NCI-H2171 (cell line): ENCODE measurements at places on chromosomes 12 and 14.

DNA sequence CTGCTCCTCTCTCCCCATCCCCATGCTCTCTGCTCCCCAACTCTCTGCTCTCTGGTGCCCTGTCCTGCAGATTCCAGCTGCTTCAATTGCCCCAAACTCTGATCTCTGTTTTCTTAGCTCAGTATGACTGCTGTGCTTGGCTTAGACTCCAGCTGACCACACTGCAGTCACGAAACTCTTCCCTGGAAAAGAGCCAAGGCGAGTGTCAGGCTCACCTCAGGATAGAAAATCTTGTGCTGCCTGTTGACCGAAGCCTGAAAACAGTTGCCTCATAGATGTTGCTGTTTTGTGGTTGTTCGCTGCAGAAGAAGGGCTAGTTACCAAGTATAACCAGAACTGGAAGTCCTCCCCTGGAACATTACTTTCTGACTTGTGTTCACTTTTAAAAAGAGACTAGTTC, 6.7 kb upstream of the STON2 start:
- DNase-seq = no peak

DNA sequence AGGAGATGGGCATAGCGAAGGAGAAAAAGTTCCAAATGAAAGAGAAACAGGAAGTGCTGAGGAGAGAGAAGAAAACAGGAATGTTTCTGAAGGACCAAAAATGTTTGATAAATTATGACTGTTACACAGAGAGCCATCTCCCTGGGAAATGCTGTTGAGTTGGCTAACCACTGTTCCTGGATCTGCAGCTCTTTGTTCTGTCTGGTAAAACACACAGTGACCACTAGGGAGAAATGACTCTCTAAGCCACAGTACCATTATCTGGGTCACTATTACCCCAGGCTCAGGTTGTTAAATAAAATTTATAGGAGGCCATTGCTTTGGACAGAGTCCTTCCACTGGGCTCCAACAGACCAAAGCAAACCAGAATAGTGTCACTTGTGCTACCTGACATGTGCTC, 219.3 kb downstream of the CRADD start:
- no peak for DNase-seq

GRCh38 chr12:9364224-9365176, 156.3 kb upstream of the PZP start:
- no peak for DNase-seq

GRCh38 chr12:124699909-124700308, 132.5 kb upstream of the NCOR2 start:
- DNase-seq = no peak

DNA sequence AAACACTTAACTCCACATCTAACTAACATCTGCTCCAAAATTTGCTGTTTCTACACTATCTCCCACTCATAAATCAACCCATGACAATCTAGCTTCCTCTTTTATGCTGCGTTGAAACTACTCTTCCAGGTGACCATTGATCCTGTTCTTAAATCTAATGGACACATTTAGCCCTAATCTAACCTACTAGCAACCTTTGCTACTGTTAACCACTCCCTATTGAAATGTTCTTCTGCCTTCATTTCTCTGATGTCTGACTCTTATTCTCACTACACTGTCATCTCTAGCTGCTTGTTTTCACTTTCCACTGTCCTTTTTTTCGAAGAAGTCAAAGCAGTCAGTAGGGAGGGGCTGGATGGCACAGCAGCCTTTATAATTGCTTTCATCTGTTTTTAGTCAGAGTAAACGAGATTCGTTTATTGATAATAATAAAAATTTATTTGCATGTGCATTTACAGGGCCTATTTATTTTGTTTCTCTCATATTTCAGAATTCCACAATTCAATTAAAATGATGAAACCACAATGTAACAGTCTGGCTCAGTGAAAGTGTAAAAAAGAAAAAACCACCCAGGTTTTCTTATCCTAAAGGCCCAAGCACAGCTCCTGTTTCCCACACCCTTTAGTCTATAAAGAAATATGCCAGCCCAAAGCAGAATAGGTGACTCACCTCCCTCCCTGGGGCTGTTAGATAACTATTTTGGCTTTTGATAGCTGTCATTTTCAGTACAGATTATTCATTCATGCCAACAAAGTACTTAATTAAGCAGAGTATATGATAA, 44.9 kb downstream of the ATP2B1 start:
- no peak for DNase-seq

DNA sequence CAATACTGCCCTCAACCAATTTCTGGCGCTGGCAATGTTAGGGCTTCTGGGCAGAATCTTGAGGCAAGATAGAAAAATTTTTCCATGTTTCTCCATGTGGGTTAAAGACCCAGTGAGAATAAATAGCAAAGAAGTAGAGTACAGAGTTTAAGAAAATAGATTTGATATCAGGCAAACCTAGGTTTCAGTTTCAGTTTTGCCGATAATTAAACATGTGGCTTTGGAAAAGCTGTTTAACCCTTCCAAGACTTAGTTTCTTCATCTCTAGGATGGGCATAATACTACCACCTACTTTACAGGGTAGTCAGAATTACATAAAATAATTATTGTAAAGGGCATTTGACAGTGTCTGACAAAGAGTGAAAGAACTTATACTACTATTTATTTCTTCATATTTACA, 360.4 kb downstream of the PCNX1 start:
- no peak for DNase-seq

GRCh38 chr12:40672741-40673271, 19.4 kb upstream of the CNTN1 start:
- no peak for DNase-seq

GRCh38 chr12:99287136-99287535, 360.4 kb upstream of the GARIN6 start:
- DNase-seq = no peak

GRCh38 chr12:2229661-2230539, 177.1 kb downstream of the CACNA1C start:
- DNase-seq = no peak

- DNase-seq = peak; percentile 67
Measured at GRCh38 chr14:89417465-89418225, 612 bp upstream of the FOXN3 start.

GRCh38 chr12:54020591-54021405, 7.4 kb upstream of the HOXC6 start:
- DNase-seq = no peak

DNA sequence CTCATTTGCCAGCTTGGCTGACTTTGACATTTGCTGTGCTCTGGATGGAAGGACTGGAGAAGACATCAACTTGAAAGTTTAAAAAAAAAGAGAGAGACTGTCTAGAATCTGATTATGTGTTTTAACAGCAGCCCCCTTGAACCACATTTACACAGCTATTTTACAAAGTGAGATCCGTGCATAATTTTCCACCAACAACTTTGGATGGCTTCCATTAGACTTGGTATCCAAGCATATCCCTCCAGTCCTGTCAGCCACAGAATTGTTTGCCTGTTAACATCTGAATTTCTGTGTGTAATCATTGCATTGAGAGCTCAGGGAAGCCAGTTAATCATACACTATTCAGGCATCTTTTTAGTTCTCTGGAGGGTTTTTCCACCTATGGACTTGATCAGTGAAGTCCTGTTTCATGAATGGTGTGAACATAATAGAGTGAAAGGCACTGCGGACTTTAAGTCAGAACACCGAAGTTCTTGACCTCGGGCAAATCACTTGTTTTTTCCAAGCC, 93.7 kb downstream of the SAMD4A start:
- no peak for DNase-seq

- no peak for DNase-seq
Measured at GRCh38 chr14:100861937-100862247, 36.0 kb downstream of the MEG3 start.

GRCh38 chr14:76113691-76114090, 38.0 kb upstream of the GPATCH2L start:
- DNase-seq = no peak

GRCh38 chr12:99985129-99985570, 414 bp upstream of the ANKS1B start:
- no peak for DNase-seq

GRCh38 chr14:64119980-64120379, 174.2 kb downstream of the ESR2 start:
- DNase-seq = no peak

DNA sequence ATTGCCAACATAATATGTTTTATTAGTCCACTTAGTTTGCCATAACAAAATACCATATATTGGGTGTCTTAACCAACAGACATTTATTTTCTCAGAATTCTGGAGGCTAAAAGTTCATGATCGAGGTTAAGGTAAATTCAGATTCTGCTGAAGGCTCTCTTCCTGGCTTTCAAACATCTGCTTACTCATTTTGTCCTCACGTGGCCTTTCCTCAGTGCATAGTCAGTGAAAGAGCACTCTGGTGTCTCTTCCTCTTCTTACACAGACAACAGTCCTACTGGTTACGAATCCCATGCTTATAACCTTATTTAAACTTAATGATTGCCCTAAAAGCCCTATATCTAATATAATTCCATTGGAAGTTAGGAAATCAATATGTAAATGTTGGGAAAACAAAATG, 479.7 kb downstream of the FSCB start:
- DNase-seq = no peak

DNA sequence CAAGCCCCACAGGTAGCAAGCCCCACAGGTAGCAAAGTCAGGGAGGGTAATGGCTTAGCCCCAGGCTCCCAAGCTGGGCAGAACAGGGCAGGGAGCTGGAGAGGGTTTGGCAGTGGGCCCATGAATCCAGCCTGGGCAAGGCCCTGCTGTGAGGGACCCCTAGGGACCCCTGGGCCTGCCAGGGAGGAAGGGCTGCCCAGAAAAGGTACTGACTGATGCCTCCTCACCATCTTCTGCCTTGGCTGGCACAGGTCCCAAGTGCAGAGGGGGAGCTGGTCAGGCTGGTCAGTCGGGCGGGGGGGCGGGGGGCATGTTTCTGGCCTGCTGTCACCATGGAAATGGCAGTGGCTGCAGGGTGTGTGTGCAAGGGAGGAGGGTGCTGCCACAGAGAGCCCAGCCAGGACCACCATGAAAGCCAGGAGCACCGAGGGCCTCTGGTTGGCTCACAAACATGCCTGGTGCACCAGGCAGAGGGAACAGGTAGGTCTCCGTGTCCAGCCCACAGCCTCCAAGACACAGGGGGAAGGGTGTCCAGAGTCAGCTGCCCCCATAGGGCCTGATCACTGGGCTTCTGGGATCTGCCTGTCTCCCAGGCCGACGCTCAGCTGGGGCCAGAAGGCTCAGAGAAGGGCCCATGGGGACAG, 1.5 kb upstream of the CRIP2 start:
- peak; percentile 30 for DNase-seq

DNA sequence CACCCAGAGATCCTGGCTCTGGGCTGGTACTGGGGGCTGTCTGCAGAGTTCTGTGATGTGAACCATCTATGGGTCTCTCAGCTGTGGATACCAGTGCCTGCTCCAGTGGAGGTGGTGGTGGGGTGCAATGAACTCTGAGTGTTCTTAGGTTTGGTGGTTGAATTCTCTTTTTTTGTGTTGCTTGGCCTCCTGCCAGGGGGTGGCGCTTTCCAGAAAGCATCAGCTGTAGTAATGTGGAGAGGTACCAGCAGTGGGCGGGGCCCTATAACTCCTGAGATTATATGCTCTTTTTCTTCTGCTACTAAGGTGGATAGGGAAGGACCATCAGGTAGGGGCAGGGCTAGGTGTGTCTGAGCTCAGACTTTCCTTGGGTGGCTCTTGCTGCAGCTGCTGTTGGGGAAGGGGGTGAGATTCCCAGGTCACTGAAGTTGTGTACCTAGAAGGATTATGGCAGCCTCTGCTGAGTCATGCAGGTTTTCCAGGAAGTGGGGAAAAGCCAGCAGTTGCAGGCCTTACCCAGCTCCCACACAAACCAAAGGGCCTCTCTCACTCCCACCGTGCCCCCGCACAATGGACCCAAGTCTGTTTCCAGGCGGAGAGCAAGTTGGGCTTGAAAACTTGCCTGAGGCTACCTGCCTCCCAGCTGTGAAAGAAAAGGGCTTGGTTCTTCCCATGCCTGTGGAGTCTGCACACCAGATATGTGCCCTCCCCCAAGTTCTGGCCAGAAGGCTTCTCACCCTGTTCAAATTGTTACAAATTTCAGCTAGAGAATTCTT, 18.6 kb downstream of the CCER1 start:
- DNase-seq = no peak

- DNase-seq = no peak
Measured at GRCh38 chr12:31589598-31589903, 1.4 kb downstream of the DENND5B start.

GRCh38 chr12:49068879-49069506, 786 bp downstream of the RHEBL1 start:
- DNase-seq = peak; percentile 5

DNA sequence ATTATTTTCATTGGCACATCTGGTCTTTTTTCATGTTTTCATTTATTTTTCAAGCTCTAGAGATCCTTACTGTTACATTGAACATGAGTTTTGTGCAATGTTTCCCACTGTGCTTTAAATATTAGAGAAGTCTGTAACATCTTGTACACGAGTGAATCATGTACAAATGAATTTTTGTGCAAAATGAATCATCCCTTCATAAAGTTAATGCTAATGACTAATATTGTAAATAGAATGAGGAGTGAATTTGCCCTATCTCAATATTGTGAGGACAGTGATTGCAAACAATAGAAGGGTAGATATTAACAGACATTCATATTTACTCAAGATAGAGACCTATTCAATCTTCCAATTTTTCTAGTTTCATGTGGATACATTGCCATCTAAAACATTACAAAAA, 463.3 kb upstream of the FOXG1 start:
- no peak for DNase-seq

- peak; percentile 22 for DNase-seq
Measured at GRCh38 chr12:108390495-108391203, 51.5 kb upstream of the CMKLR1 start.

DNA sequence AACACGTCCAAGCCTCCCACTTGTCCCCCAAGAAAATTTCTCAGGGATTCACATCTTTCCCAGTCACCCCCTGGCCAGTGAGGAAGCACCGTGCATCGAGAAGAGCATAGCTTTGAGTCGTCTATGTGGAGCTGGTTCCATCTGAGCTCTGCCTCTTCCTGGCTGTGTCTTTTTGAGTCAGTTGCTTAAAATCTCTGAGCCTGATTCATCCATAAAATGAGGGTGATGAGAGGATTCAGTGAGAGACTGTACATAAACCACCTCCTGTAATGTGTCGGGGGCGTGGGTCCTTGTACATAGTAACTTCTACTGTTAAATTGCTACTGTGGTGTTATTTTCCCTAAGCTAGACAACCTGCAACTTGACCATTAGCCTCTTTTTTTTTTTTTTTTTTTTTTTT, 13.8 kb downstream of the CD9 start:
- DNase-seq = no peak

- no peak for DNase-seq
Measured at GRCh38 chr12:114504311-114504710, 98.4 kb upstream of the TBX5 start.
